M059J (cell line): ENCODE measurements at places on chromosomes 7 and 10.

DNA sequence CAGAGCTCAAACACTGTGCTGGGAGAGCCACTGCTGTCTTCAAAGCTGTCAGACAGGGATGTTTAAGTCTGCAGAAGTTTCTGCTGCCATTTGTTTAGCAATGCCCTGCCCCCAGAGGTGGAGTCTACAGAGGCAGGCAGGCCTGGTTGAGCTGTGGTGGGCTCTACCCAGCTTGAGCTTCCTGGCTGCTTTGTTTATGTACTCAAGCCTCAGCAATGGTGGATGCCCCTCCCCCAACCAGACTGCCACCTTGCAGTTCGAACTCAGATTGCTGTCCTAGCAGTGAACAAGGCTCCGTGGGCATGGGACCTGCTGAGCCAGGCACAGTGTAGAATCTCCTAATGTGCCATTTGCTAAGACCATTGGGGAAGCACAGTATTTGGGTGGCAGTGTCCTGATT is 4.6 kb upstream of the CYP2C19 start:
- no peak for DNase-seq

GRCh38 chr10:105494303-105494702 is 853.2 kb downstream of the SORCS3 start:
- no peak for DNase-seq

DNA sequence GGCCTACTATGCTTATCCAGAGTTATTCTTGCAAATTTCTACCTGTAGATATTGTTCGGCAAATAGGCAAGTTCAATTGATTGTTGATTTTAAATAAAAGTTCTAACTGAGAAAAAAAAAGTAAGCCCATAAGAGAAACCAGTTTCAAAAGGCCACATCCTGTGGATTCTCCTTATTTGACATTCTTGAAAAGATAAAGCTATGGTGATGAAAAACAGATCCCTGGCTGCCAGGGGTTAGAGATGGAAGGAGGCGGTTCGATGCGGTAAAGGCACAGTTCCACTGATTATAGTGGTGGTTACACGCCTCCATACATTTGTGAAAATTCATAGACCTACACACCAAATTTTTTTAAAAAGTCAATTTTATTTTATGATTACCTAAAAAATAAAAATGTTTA is 347.8 kb downstream of the KCNMA1 start:
- no peak for DNase-seq

- no peak for DNase-seq
Measured at GRCh38 chr10:123517426-123517825, 148.7 kb upstream of the GPR26 start.

DNA sequence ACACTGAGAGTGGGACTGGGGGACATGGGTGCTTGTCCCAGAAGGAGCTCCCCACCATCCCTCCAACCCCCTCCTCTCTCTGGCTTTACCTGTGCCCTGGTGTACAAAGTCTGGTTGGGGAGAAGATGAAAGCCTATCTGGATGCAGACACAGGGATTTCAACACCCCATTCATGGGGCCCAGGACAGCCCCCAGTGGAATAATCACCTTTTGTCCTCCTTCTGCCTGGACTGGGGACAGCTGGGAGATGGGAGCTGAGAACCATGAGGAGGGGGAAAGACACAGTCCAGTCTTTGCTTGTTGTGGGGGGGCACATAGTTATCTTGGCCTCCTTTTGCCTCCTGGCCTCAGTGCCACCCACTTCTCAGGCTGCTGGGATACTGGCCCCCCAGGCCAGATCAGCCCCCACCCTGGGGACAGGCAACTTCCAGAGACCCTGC is 1.4 kb downstream of the SSC4D start:
- no peak for DNase-seq

DNA sequence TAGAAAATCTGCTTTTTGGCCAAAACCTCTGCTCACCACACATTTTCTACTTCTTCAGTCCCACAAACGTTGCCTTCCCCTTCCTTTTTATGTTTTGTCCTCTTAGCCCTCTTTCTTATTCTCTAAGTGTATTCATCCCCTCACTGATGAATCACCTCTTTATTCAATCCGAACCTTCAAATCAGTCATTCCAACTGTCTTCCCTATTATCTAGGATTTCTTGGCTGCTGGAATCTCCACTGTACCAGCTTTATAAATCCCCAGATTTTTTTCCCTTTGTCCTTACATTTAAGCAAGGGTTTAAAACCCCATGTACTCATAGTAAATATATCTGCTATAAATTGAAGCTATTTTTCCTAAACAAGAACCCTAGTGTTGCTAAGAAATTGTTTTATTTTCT is 176.9 kb downstream of the SEMA3A start:
- no peak for DNase-seq

- no peak for DNase-seq
Measured at GRCh38 chr7:74043523-74043951, 15.6 kb downstream of the ELN start.

- DNase-seq = no peak
Measured at GRCh38 chr7:30917216-30917893, 5.7 kb downstream of the AQP1 start.

- no peak for DNase-seq
Measured at GRCh38 chr10:127880557-127880956, 12.2 kb downstream of the CLRN3 start.

DNA sequence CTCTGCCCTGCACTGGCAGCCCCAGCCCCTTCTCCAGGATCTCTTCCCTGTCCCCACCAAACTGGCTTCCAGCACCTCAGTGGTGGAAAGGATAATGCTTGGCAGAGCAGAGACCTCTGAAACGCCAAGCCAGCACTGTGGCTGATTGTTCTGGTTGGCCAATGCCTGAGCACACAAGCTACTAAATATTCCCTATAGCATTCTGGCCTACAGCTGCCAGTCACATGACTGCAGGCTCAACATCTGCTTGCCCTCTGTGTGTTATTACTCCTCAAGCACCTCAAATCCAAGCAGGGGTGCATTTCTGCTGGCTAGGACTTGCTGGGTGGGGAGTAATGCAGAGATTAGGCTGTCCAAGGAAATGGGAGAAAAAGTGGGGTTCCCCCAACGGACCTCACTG is 6.1 kb downstream of the TBATA start:
- no peak for DNase-seq

- peak; percentile 73 for DNase-seq
Measured at GRCh38 chr7:79084423-79084822, 369.0 kb downstream of the MAGI2 start.

DNA sequence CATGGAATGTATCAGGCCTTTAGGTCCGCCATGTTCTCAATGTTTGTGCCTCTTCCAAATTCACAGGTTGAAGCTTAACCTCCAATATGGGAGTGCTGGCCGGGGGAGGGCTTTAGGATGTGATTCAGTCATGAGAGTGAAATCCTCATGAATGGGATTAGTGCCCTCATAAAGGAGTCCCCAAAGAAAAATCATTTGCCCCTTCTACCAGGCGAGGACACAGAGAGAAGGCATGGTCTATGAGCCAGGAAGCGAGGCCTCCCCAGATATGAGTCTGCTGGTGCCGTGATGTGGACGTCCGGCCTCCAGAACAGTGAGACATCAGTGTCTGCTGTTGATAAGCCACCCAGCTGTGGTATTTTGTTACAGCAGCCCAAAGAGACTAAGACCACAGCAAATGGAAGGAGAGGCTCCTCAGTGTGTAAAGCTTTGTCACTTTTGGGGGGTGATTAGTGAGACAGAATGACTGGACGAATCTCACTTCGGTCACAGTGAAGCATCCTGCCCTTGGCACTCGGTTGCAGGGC is 231.3 kb upstream of the KLF6 start:
- no peak for DNase-seq

GRCh38 chr10:113177156-113177935 is 227.3 kb downstream of the TCF7L2 start:
- no peak for DNase-seq

GRCh38 chr10:63214571-63214970 is 81.4 kb downstream of the NRBF2 start:
- DNase-seq = no peak

DNA sequence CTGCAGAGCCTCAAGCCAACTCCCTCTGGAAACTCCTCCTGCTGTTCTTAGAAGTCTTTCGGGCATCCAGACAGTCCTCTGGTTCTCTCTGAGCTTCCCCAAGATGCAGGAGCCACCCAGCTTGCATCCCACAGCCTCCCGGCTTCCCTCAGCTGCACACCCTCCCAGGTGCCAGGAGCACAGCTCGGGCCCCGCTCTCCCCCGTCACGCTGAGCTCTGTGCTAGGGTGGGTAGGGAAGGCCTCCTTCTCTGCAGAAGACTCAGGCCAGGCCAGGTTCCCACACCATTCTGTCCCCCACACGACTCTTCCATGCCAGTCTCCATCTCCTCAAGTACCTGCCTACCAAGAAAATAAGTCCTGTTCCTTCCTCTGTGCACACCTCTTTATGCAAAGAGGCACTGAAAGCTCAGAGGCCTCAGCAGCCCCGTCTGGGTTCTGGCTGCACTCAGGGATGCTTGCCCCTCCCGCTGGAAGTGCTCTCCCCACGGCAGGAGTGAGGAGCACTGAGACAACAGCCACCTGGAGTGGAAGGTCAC is 537.1 kb downstream of the PTPRN2 start:
- no peak for DNase-seq

- no peak for DNase-seq
Measured at GRCh38 chr7:117724898-117725297, 148.3 kb downstream of the CTTNBP2 start.

GRCh38 chr10:133460208-133460769 is 6.5 kb downstream of the SCART1 start:
- DNase-seq = no peak

DNA sequence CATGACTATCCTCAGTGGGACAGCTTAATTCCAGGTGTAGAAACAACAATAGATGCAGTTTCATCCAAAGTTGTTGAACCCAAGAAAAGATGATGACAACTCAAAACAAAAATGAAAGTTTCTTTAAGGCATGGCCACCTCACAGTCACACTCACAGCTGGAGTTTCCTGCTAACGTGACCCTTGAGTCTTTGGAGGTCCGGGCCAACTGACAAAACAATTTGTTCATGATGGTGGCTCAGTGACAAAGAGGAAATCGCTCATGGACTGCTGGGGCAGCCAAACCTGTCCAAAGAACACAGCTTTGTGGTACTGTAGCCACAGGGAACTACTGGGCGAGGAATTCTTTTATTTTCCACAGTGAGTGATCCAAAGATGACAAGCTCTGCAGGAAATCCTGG is 96.0 kb upstream of the JCAD start:
- DNase-seq = peak; percentile 20

DNA sequence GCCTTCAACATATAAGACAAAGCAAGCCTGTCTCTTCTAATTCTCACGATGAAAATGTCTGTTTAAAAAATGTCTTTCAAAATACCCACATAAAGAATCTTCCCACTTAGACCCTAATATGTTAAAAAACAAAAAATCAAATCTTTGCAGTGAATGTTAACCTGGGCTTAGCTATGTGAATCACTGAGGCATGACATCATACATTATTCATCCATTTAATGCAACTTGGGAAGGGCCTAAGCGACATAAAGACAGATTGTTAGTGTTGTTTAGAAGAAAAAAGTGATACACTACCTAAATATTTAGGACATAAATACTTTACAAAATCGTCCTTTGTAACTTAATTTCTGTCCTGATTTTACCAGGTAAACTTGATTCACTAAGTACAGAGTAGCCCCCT is 648.5 kb upstream of the NRP1 start:
- DNase-seq = peak; percentile 4

DNA sequence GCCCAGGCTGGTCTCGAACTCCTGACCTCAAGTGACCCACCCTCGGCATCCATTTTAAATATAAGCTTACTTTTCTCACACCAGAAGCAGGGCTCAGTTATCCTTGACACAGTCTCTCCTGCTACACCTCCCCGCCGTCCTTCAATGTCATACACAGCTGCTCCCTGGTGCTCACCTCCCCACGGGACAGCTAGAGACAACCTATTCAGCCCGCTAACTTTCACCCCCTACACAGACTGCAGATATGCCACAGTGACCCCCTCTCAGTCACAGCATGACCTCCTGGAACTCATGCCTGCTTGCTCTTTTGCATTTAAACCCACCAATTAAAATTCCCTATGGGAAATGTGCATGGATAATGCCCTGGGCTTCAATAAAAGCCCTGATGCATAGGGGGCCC is 44.2 kb upstream of the KCNMA1 start:
- DNase-seq = no peak

DNA sequence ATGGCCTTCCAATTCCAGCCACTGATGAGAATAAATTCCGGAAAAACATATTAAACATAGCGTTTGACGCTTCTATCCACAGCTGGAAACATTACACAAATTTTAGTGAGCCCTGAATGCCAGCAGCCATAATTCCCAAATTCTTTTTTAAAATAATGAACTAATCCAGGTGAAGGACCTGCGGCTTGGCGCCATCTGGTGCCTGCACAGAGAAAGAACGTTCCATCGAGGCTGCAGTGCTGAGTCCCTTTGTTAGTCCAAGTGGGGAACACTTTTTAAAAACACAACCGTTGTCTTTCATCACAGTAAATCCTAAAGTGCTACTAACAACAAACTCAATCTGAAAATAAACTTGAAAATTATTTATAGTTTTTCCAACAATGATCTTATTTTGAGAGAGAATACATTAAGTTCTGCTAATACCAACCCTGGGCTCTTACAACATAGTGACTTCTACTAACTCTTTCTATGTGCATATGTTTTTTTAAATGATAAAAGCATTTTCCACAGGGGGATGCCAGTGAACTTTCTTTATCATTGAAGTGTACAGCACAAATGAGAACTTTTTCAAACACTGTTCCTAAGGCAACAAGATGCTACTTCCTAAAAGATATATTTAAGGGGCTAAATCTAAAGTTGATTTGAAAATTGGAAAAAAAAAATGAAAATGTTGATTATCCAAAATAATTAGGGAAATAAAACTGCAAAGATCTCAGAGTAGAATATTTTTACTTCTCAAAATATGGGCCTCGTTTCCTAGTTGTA is 166.9 kb upstream of the RNF32 start:
- DNase-seq = peak; percentile 35

DNA sequence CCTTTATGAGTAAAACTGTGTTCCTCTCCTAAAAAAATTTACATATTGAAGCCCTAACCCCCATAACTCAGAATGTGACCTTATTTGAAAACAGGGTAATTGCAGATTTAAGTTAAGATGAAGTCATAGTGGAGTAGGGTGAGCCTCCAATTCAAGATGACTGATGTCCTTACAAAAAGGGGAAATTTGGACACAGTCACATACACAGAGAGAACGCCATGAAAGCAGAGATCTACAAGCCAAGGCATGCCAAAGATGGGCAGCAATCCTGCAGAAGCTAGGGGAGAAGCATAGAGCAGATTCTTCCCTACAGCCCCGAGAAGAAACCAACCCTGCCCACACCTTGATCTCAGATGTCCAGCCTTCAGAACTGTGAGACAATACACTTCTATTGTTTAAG is 23.8 kb upstream of the ADD3 start:
- DNase-seq = no peak
